ENCODE measurements at places on chromosomes 13 and 19.

- no peak for DNase-seq
Measured at GRCh38 chr13:24361852-24362366, 52.5 kb downstream of the C1QTNF9 start.

- DNase-seq: no peak
Measured at GRCh38 chr19:8404391-8405151, 8.5 kb upstream of the MARCHF2 start.

DNA sequence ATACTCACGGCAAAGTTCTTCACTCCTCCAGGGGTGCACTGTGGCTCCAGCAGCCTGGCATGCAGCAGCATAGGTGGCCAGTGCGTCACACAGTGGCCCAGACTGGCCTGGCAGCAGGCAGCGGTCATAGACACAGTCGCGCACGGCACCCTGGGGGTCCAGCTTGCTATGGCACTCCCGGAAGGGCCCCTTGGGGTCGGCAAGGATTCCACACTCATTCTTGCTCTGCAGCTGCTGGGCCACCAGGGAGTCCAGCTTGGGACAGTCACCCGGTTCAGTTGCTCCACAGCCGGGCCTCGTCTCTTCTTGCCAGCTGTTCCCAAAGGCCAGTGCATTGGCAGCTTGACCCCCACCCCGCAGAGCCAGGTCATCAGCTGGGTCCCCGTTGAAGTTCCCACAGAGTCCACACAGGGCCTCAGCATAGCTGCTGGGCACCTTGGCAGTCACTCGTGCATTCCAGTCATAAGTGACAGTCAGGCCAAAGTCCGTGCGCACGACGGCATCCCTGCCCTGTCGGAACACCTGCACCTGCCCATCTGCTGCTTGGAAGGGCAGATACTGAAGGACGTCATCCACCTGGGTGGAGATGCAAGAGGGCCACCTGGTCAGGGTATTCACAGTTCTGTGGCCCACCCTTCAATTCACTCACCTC lies 20.6 kb downstream of the FCGBP start:
- DNase-seq: no peak

- DNase-seq: peak; percentile 90
Measured at GRCh38 chr19:47471733-47472457, at the start of gene SLC8A2. Gene SLC8A2 (minus strand): TSS chr19:47471893. CDS start chr19:47466403, 5,490 bp downstream.

DNA sequence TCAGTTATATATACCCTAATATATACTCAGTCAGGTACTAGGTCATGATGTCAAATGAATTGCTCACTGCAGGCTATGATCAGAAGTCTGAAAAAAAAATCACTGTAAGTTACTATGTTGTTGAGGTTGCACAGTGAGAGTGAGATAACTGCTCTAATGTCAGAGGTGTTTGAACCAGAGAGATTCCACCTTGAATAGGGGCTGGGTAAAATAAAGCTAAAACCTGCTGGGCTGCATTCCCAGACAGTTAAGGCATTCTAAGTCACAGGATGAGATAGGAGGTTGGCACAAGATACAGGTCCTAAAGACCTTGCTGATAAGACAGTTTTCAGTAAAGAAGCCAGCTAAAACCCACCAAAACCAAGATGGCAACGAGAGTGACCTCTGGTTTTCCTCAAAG lies 10.2 kb downstream of the EPSTI1 start:
- no peak for DNase-seq
